ENCODE measurements at places on chromosomes 3 and 15. TPM values are rescaled to one million over a fixed set of nuclear protein-coding genes. Genes with fewer than 3 reads are reported as not detected.

PROK2 gene
- total RNA-seq, result not detected

CDCP1 gene
- total RNA-seq, result 6.3 TPM

CNTN6 gene
- total RNA-seq, result not detected

PLA2G4E gene
- total RNA-seq, result not detected

CFAP100 gene
- not detected for total RNA-seq

LIPC gene
- total RNA-seq, result 1.6 TPM

CLDN1 gene
- 57.9 TPM for total RNA-seq

HEG1 gene
- 46.1 TPM for total RNA-seq

REC114 gene
- total RNA-seq, result not detected

MST1 gene
- total RNA-seq, result 16.9 TPM

SMAD3 gene
- 52.4 TPM for total RNA-seq

CLEC3B gene
- total RNA-seq, result 4.9 TPM

RBPMS2 gene
- 0.26 TPM for total RNA-seq

OR5K2 gene
- total RNA-seq, result not detected

IGF1R gene
- total RNA-seq, result 55.7 TPM

WDR49 gene
- total RNA-seq, result 0.78 TPM

CYP1A2 gene
- not detected for total RNA-seq

COLQ gene
- 5.3 TPM for total RNA-seq

SEMA7A gene
- total RNA-seq, result 0.33 TPM

NPAP1 gene
- 0.33 TPM for total RNA-seq

ALDH1A2 gene
- total RNA-seq, result 2.1 TPM

LRRC2 gene
- 2.3 TPM for total RNA-seq

ASB14 gene
- not detected for total RNA-seq

PCCB gene
- total RNA-seq, result 14.5 TPM

RAD51 gene
- 2.3 TPM for total RNA-seq

SSUH2 gene
- total RNA-seq, result 0.33 TPM

CFAP20DC gene
- total RNA-seq, result 1.0 TPM

RASGRF1 gene
- 3.6 TPM for total RNA-seq

SH2D7 gene
- total RNA-seq, result not detected

CNOT10 gene
- 22.1 TPM for total RNA-seq

OXTR gene
- 0.33 TPM for total RNA-seq

GADL1 gene
- total RNA-seq, result not detected

NME9 gene
- total RNA-seq, result 1.3 TPM

TMIE gene
- total RNA-seq, result not detected

SPSB4 gene
- 48.1 TPM for total RNA-seq
